HEK293T (cell line): ENCODE measurements at places on chromosomes 3 and 15.

DNA sequence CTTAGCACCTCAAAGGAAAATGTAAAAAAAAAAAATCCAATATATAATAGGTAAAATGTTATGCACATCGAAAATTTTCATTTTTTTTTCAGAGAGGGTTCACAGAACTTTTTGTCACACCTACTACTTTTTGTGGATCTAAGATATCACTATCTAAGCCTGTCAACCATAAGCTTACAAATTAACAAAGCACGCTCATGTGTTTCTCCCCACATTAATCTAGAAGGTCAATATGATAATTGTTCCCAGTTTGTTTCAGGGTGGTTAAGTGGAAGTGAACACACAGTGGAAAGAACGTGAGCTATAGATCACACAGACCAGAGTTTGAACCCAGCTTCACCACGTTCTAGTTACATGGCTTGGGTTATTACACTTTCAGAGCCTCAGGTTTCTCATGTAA is 78.6 kb upstream of the ROBO2 start:
- DNase-seq = no peak

DNA sequence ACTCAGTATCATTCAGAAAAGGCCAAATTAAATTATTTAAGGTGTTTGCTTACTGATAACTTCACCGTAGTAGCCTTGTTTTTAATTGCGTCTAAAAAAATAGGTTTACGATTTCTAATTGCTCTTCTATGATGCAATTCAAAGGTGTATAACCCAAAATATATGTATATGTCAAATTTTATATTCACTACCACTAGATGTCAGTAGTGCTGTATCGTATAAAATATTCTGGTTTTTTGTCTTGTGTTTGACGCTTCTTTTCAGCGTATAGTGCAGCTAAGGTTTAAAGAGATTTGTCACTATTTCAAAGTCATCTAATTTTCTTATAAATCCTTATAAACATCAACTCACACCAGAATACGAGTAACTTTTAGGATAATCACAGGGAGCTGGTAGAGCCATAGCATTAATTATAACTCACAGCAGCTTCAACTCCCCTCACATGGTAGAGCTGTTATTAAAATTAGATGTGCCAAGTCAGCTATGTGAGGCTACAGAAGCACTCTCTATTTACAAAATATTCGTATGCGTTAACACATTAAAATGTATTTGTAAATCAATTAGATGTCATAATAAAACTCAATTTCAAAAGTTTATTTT is 3.5 kb downstream of the PFN2 start:
- DNase-seq = no peak

DNA sequence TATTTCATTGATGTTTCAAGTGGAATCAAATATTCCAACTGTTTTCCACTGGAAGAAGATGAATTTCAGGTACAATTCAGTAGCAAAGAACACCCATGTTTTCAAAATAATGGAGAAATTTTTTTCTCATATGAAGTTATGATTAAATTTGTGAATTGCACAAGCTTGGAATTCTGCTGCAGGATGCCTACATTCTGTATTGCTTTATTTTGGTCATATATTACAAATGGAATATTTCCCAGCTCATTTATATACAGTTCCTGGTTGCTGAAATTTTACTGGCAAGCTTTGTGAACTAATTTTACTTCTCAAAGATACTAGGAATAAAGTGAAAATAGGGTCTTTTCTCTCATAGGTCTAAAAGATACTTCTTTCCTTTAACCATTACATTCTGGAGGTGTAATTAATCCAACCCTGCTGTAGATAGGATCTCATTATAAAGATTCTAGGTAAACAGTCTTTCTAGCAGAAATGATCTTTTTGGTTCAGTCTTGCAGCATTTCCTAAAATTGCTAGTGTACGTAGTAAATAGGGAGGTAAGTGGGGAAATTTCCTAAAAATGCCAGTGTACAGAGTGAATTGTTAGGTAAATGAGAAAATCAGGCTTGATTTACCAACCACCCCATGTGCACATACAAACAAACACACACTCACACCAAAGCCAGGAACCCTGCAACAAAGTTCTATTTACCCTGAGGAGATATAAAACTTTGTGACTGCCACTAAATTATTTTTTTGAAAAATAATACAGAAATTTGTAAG is 393.5 kb upstream of the TPRG1 start:
- DNase-seq = no peak

- no peak for DNase-seq
These were observed 13.1 kb downstream of the FLNB start for GRCh38 chr3:58021072-58021959.

- no peak for DNase-seq
These were observed 27.6 kb downstream of the ALS2CL start for GRCh38 chr3:46665763-46666452.

DNA sequence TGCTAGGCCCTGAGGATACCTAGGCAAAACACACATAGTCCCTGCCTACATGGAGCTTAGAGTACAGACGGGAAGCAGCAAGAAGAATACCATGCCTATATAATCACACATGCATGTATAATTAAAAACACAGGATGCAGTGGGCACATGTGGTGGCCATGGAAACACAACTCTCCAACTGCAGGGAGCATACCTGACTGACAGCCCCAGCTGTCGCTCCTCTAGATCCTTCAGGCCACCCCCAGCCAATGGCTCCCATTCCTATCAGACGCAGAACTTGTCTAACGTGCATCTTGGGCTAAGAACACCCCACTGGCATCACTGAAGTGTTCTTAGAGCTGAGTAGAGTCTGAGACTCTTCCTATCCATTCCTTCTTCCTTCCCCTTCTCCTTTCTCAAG is 125.5 kb upstream of the FRMD4B start:
- DNase-seq = no peak

GRCh38 chr3:116301422-116301821 is 143.9 kb downstream of the LSAMP start:
- DNase-seq = no peak

DNA sequence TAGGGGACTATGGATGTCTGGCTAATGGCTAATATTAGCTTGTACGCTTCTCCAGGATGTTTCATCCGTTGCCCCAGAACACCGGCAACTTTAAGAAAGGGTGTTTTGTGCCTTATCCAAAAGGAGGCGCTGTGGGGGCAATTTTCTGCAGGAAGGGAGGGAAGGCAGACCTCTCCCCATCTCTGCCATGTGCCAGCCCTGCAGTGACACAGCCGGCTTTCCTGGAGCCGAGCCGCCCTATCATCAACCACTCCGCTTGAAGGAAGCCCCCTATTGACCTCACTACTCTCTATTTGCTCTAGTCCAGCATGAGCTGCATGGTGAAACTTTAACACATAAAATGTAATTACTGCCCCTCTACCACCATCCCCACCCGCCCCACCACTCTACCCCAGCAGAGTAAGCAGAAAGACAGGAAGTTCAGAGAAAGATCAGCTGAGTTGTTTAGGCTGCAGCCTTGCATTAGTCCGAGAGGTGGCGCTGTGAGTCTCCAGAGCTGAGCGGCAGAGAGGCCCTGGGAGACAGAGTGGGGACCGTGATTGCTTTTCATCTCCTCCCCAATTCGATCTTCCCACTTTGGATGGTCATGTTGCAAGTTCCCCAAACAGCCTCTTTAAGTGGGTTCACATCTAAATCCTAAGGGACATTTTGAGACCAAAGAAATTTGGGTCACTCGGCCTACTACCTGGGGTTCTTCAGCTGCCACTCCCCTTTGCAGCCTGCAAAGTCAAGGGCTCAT is 24.5 kb upstream of the RAD18 start:
- DNase-seq = peak; percentile 76

- no peak for DNase-seq
These were observed 121.1 kb downstream of the TJP1 start for GRCh38 chr15:29701151-29701550.

GRCh38 chr3:42855547-42856380 is 19.9 kb downstream of the CYP8B1 start:
- no peak for DNase-seq

- no peak for DNase-seq
These were observed 5.3 kb downstream of the SNUPN start for GRCh38 chr15:75620058-75620820.

DNA sequence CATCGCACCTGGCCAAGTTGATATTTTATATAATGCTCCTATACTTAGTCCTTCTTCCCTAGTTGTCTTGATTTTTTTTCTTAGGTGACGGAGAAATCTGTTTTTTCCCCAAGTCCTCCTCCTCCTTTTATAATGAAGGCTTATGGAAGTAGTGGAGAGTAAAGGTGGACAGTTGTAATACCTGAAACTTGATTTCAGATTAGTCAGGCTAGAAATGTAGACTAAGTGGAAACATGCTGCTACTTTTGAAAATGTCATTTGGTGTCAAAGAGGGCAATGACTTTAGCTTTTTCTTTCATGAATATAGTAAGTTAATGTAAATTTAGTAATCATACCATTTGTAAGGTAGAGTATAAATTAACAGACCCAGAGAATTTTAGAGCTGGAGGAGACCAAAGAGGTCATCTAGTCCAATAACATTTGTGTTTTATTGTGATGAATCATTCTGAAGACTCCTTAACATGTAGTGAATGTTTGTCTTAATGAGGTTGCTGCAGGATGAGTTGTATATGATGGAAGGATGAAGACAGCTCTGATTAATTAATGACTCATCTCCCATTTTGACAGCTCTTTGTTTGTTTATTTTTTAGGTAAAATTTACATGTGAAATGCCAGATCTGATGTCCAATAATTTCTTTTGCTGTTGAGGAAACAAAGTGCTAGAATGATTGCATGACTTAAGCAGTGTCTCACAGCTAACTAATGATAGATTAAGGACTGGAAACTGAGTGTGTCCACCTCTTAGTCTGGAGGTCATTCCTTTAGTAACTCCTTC is 8.7 kb downstream of the CTDSPL2 start:
- no peak for DNase-seq

DNA sequence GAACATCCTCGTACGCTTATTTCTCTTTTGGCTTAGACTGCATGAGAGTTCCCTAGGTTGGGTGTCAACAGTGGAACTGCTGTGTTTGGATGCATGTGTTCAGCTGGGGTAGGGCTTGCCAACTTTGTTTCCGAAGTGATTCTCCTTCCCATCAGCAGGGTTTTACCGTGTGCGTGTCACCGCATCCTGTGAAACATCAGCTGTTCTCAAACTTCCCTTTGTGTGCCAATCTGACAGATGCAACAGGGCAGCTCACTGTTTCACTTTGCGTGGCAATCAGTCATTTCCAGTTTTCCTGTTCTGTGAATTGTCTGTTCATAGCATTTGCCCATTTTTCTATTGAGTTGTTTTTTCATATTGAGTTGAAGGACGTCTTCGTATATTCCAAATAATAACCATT is 218.8 kb downstream of the VPS13C start:
- DNase-seq = no peak

- no peak for DNase-seq
These were observed 22.6 kb downstream of the ZNF80 start for GRCh38 chr3:114214542-114215341.

GRCh38 chr3:67781218-67781617 is 126.8 kb upstream of the SUCLG2 start:
- DNase-seq = no peak

DNA sequence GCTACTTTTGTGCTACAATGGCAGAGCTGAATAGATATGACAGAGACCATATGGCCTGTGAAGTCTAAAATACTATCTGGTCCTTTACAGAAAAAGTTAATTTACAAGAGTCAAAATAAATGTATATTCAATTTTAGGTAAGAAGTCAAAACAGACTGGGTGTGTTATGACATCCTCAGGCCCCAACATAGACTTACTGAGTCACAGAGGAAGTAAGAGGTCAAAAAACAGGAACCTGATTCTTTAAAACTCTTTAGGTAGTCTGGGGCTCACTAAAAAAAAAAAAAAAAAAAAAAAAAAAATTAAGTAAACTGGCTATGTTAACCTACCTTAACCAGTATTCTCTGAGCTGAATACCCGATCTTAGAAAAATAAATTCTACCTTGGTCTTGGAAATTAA is 13.1 kb downstream of the DNAAF4 start:
- DNase-seq = no peak

GRCh38 chr3:63662500-63662899 is 10.0 kb downstream of the SNTN start:
- DNase-seq = no peak

DNA sequence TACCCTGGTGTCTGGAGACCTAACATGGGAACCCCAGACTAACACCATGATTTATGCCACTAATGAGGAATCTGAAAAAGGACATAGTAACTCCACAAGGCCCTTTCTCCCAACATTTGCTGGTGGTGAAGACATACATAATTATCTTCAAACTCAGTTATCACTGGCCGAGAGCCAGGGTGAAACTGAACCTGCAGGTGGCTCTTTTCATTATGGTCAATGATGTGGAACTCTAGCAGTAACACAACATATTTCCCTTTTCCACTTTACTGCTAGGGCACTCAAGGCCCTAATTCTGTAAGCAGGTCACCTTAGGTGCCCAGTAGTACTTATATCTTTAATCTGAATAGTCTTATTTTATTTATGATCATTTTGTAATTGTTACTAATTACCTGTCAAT is 326.4 kb upstream of the SATB1 start:
- no peak for DNase-seq

- no peak for DNase-seq
These were observed 207.8 kb downstream of the NTRK3 start for GRCh38 chr15:88048755-88049154.

DNA sequence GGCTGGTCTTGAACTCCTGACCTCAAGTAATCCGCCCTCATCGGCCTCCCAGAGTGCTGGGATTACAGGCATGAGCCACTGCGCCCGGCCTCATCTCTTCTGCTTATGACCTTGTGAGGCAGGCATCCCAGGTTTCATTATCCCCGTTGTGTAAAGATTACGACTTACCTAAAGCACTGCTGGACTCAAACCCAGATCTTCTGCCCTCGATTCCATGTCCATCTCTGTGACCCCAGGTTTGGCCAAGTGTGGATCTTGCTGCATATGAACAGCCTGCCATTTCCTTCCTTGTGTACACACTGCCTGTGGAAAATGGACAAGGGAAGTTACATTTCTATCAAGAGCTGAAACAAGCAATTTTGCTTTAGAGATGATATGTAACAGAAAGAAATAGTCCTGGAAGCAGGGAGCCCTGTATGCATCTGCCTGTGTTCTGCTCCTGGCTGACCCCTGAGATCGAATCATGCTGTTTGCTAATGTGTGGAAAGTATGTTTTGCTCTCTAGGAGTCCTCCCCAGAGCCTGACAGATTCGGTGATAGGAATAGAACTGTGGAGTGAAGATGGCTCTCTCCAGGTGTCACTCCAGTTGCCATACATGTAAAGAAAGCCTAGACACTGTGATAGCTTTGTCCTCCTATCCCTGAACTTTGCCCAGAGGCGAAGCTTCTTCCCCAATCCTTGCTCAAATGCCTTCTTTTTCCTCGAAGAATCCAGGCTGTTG is 11.8 kb upstream of the LIPC start:
- DNase-seq = no peak

GRCh38 chr15:61080221-61081026 is 148.7 kb downstream of the RORA start:
- no peak for DNase-seq
